ENCODE measurements at places on chromosomes 4 and X.
A peak's percentile ranks its signal among the peaks of the same experiment; 100 is the strongest.

DNA sequence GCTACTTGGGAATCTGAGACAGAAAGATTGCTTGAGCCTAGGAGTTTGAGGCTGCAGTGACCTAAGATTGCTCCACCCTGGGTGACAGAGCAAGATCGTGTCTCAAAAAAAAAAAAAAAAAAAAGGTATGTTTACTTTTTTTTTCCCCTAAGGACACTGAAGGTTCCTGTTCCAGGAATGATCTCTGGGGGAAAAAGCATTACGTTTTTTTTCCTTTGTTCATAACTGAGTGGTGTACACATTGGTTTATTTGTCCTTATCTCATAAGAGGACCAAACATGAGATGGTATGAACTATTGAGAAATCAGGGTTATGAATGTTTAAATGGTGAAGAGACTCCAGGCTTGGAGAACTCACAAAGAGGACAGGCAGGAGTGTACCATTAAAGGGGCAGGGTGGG, 120.4 kb upstream of the IL1RAPL2 start:
- no peak for DNase-seq

- no peak for DNase-seq
Observed at GRCh38 chrX:93649381-93649780, 24.0 kb downstream of the NAP1L3 start.

GRCh38 chr4:85489273-85489981, 14.5 kb downstream of the ARHGAP24 start:
- DNase-seq = no peak

GRCh38 chr4:82528868-82529267, 32.9 kb downstream of the TMEM150C start:
- DNase-seq = no peak

GRCh38 chr4:96406742-96407141, 566.8 kb downstream of the PDHA2 start:
- DNase-seq = no peak

DNA sequence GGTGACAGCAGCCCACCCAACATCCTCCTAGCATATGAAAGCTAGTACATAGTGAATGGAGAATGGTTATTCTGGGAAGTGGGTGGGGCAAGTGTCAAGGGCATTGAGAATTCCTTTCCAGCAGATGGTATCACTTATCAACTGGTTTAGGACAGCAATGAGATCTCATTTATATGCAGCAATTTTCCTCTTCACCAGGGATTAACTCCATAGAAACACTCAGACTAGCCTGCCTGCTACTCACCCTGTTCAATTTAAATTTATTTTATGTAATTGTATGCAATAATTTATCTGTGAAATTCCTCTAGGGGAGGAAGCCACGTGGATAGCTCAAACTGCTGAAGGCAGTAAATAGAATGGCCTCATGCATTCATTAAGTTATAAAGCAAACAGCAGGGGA, 101.6 kb upstream of the MID1IP1 start:
- DNase-seq = no peak

DNA sequence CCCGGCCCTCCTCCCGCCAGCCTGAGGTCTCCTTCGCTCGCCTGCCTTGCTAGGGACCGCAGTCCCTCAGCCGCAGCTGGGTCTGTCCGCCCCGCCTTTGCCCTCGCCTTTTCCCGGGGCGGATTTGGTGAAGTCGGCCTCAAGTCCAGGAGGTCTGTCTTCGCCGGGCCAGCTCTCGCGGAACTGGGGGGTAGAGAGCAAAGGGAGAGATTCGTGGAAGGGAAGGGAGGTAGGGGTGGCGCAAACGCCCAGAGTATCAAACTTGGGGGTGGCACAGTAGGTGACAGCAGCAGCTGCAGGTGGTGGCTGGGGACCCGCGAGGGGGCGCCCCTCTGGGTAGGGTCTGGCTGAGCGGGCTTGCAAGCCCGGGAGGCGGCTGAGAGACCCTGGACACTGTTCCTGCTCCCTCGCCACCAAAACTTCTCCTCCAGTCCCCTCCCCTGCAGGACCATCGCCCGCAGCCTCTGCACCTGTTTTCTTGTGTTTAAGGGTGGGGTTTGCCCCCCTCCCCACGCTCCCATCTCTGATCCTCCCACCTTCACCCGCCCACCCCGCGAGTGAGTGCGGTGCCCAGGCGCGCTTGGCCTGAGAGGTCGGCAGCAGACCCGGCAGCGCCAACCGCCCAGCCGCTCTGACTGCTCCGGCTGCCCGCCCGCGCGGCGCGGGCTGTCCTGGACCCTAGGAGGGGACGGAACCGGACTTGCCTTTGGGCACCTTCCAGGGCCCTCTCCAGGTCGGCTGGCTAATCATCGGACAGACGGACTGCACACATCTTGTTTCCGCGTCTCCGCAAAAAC, at the start of gene NPY2R:
Gene NPY2R, plus strand, starts transcription at position 379 of the 797 bp plus-strand sequence. CDS start 5,304 bp downstream, outside the sequence.
- no peak for DNase-seq

- DNase-seq = peak; percentile 8
Observed at GRCh38 chr4:122798101-122798500, 28.5 kb upstream of the FGF2 start.

DNA sequence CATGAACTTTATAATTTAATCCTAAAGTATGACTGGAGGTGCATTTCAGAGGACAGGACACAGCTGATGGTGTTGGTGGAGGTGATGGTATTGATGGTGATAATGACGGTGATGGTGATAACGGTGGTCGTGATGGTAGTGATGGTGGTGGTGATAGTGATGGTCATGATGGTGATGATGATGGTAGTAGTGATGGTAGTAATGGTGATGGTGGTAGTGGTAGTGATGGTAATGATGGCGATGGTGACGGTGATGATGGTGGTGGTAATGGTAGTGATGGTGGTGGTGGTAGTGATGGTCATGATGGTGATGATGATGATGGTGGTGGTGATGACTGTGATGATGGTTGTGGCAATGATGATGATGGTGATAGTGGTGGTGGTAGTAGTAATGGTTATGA, 40.4 kb downstream of the SLC2A9 start:
- no peak for DNase-seq

- no peak for DNase-seq
Observed at GRCh38 chr4:681736-682451, 7.1 kb downstream of the SLC49A3 start.

DNA sequence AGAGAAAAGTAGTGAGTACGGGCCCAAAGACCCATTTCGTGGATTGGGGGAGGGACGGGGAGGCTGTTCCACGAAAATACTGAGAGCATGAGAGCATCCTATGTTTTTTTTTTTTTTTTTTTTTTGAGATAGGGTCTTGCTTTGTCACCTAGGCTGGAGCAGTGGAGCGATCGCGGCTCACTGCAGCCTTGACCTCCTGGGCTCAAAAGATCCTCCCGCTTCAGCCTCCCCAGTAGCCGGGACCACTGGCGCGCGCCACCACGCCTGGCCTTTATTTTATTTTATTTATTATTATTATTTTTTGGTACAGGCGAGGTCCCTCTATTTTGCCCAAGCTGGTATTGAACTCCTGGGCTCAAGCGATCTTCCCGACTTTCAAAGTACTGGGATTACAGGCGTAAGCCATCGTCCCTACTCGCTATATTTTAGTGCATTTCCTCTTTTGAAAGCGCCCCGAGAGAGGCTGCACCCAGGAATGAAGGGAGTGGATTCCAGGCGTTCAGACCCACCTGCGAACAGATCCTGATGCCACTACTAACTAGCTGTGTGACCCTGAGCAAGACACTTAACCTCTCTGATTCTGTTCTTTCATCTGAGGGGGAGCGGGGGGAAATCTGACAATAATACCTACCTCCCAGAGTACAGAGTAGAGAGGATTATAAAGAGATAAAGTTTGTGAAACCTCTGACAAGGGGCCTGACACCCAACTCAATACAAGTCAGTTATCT, 5.4 kb upstream of the MSX1 start:
- DNase-seq = no peak

DNA sequence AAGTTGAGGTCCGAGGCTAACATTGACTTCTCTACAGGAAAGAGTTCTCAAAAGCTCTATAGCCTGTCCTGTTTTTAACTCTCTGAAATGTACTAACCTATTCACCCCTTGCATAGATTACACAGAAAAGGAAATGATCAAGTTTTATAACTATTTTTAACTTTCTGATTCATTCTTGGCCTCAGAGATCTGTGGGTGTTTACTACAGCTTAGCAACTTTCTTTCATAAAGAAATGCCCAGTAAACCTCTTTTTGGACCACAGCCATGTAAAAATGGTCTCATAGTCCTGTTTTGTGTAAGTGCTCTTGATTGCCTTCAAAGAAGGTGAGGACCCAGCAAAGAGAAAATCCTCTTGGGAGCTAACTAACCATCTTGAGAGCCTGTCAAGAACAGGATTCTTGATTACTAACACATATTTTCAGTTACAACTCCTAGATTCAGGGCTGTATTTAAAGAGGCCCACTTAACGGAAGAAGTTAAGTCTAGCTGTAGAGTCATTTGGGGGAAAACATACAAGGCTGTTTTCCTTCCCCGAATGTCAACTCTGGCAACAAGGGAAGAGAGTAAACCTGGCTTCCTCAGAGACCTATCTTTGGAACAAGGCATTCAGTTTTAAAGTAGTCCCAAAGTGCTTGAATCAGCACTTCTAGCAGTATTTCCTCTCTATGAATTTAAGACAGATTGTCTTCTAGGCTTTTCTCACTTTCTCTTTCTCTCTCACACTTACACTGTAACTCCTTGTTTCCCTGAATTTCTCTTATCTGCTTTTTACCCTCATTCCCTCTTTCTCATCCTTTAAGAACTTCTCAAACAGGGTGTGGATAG, 78.2 kb downstream of the IL21 start:
- DNase-seq = no peak

GRCh38 chr4:163484906-163485305, 9.6 kb upstream of the TMA16 start:
- peak; percentile 66 for DNase-seq

- no peak for DNase-seq
Observed at GRCh38 chr4:184940500-184940899, 77.8 kb upstream of the HELT start.

DNA sequence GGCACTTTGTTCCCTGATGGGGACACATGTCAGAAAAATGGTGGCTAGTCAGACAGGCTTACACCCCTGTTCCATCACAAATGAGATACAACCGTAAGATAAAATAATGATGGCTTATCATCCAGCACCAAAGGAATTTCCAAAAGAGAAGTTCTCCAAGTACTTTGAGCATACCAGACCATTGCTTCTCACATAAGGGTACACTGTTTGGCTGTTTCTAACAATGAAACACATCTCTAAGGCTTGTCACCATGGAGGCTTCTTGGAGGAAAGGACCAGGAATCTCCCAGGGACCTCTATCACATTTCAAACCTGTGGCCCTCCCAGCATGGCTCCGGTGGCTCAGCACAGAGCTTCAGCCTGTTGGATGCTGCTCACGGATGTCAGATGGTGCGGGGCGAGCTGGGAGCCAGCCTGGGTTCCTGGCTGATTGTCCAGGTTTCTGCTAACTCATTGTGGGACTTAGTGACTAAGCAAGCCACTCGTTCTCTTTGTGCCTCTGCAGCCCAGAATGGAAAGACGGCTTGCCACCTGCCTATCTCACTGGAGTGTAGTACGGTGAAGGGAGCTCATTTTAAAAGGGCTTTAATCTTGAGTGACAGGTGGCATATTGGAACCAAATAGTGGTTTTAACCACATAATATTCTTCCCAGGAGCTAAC, 54.5 kb downstream of the FHDC1 start:
- no peak for DNase-seq

DNA sequence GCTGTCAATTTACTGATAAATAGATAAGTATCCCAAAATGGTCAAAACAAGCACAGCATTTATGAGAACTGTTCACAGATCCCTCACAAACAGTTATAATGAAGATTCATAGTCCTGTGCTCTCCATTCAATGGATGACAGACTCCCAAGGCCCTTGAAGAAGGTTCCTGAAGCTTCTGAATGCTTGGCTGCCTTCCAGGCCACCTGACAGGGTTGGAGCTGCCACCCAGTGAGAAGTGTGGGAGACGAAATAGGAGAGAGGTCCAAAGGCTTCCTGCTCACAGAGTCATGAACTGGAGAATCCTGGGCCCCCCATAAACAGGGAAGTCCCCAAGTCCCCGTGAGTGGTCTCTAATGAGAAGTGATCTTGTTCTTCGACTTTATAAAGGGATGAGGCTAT, 26.0 kb upstream of the ANXA3 start:
- DNase-seq = no peak

GRCh38 chr4:158836002-158836369, 67.2 kb downstream of the FNIP2 start:
- no peak for DNase-seq

- DNase-seq = no peak
Observed at GRCh38 chr4:145804116-145804515, 124.2 kb downstream of the C4orf51 start.

GRCh38 chr4:185312699-185313098, 83.0 kb downstream of the LRP2BP start:
- no peak for DNase-seq

- no peak for DNase-seq
Observed at GRCh38 chr4:3046162-3046561, 28.2 kb downstream of the HTT-AS start.

GRCh38 chr4:1789552-1789951, 3.5 kb upstream of the FGFR3 start:
- DNase-seq = no peak

GRCh38 chr4:168531305-168531704, 34.5 kb downstream of the PALLD start:
- DNase-seq = no peak

- DNase-seq = no peak
Observed at GRCh38 chr4:133777661-133778060, 423.9 kb downstream of the PABPC4L start.

DNA sequence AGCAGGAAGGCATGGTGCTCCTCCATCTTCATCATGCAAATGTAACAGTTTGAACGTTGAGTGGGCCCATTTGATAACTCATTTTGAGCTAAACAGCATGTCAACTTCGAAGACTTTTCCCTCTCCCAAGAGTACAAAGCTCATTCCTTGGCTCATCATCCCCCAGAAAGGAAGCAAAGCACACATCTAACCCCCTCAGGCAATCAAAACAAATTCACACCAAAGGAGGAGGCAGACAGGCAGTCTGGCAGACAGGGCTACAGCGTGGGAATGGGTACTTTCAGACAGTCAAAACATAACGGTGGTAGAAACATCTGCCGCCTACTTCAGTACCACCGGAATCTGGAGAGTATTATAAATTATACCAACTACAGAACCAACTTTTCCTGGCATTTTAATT, 81.7 kb downstream of the PCDH19 start:
- no peak for DNase-seq

DNA sequence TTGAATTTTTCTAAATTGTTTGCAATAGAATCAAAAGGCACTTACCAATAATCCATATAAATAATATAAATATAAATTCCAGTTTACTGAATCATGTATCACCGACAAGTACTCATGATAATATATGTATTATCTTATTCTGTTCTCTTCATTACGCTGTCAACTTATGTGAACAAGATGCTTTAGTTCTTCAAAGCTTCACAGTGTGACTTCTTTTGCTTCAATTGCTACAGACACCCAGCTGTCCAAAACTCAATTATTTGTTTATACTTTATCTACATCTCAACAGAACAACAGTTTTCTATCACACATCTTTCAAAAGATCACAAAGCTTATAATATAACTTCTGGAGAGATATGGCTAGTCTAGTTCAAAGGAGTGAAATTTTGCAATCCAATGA, 1499.9 kb upstream of the PCDH10 start:
- no peak for DNase-seq

GRCh38 chr4:181162676-181163075, 1080.5 kb upstream of the TENM3 start:
- DNase-seq = no peak

Measured in stimulated activated CD4-positive, alpha-beta T cell treated with anti-CD3 and anti-CD28 coated beads, Interleukin-2, amount 100 ng/mL, for 24 hours (primary cell).